ENCODE measurements at places on chromosomes 7 and 10.
A peak's percentile ranks its signal among the peaks of the same experiment; 100 is the strongest.

DNA sequence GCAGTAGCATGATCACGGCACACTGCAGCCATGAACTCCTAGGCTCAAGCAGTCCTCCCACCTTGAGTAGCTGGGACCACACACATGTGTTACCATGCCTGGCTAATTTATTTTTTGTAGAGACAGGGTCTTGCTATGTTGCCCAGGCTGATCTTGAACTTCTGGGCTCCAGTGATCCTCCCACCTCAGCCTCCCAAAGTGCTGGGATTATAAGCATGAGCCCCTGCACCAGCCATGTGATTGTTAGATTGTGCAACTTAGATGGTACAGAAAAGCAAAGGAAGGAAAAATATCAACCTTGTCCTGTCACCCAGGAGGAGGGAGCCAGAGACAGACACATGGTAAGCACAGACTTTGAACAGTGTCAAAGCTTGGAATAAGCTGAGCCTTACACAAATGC lies 73.5 kb downstream of the CCNY start:
- DNase-seq, result no peak

GRCh38 chr7:151175047-151175792 lies 7.7 kb upstream of the GBX1 start:
- no peak for DNase-seq

GRCh38 chr10:103445767-103446567 lies 6.2 kb downstream of the CALHM2 start:
- no peak for DNase-seq

DNA sequence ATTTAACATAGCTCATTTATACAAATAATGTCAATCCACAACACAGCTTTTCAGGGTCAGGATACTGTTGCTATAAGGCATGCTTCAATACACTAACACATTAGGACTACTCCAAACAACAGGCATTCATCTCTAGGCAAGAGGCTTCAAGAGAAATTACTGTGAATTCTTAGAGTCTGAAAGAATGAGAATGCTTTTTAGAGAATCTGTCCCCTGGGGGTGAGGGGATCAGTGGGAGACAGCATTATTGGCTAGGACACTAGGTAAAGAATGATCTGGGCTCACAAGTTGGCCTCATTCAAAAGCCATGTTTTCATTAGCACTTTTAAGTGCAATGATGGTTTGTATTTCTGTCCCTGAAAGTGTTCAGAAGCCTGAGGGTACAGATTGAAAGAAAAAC lies 132.6 kb downstream of the SEMA3D start:
- no peak for DNase-seq

GRCh38 chr10:73648975-73649829 lies 6.6 kb downstream of the SYNPO2L start:
- no peak for DNase-seq

DNA sequence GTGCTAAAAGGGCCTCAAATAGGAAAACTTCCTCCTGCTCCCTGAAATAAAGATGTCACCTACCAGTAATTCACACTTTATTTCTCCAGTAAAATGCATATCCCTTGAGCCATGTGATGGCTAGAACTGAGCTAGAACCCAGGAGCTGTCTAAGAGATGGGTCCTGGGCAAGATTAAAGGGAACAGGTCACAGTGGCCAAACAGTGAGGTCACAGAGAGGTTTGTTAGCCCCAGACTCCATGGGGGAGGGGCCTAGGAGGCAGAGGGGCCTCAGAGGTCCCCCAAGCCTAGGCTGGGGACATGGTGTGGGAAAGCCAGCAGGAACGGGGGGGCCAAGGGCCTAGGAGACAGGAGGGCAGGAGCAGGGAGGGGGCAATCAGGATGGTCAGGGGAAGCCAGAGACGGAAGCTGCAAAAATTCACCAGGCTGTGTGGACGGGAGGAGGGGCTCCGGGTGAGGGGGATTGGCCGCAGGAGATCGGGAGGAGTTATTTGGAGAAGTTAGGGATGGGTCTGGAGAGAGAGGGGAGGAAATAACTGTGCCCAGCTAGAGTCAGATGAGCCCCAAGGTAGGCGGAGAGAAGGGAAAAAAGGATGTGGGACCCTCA lies 3.3 kb downstream of the FBXO24 start:
- no peak for DNase-seq

GRCh38 chr7:44184206-44184872 lies 4.9 kb downstream of the GCK start:
- DNase-seq, result no peak

DNA sequence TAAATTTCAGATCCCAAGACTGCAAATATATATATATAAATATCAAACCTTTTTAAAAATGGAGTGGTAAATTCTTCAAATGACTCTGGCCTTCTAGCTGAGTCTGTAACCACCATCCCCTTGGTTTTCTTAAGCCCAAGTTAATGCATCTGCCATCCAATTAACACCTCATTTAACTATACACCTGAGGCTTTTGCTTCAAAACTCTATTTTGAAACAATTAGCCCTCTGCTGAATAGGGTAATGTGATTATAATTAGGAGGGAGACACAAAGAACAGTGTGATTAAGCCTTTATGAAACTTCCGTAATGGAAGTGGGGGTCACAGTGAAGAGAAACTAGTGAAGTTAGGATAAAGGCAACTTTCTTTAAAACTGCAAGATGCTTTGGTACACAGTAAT lies 83.6 kb downstream of the GPR37 start:
- DNase-seq, result no peak

DNA sequence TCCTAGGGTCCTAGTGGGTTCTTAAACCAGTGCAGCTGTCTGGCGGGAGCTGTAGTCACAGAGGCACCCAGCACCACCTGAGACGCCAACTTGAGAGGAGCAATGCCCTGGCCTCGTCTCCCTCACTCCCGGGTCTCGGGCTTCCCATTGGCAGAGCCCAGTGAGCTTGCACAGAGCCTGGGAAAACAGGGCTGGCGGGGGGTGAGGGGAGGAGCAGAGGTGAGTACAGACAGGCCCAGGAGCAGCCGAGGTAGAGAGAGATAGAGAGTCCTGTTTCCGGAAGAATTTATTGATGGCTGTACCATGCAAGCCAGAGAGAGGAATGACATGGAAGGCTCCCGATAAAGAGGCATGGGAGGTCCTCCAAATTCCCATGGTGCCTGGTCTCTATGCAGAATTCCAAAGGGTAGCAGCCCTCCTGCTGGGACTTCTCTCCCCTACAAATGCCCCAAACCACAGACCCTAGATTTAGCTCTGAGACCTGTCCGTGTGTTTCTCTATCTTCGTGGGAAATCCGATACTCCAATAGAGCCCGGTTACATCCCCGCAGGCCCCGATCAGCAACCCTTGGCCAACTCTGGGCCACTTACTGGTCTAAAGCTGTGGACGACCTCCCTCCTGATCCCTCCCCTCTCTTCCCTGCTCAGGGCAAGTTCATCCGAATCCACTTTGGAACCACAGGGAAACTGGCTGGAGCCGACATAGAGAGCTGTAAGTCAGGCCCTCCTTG lies 20.3 kb upstream of the MYH16 start:
- no peak for DNase-seq

DNA sequence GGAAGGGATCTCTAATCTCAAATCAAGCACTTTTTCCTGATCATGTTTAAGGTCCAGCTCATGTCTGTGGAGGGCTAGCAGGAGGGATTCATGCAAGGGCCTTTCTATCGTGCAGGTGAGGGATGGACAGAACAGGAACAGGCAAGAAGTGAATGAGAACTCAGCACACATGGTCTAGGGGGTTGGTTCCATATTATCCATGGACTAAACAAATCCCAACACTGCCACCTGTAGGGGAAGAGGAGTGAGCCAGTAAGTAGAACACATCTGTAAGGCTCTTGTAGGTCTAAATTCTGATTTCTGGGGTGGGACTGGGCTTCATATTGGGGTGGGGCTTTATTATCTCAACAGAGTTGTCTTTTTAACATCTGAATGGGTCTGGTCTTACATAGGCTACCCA lies 138.0 kb upstream of the TARP start:
- no peak for DNase-seq

- no peak for DNase-seq
These were observed 499.4 kb downstream of the AUTS2 start for GRCh38 chr7:70097645-70098044.

GRCh38 chr7:123492485-123492884 lies 41.9 kb downstream of the IQUB start:
- no peak for DNase-seq

DNA sequence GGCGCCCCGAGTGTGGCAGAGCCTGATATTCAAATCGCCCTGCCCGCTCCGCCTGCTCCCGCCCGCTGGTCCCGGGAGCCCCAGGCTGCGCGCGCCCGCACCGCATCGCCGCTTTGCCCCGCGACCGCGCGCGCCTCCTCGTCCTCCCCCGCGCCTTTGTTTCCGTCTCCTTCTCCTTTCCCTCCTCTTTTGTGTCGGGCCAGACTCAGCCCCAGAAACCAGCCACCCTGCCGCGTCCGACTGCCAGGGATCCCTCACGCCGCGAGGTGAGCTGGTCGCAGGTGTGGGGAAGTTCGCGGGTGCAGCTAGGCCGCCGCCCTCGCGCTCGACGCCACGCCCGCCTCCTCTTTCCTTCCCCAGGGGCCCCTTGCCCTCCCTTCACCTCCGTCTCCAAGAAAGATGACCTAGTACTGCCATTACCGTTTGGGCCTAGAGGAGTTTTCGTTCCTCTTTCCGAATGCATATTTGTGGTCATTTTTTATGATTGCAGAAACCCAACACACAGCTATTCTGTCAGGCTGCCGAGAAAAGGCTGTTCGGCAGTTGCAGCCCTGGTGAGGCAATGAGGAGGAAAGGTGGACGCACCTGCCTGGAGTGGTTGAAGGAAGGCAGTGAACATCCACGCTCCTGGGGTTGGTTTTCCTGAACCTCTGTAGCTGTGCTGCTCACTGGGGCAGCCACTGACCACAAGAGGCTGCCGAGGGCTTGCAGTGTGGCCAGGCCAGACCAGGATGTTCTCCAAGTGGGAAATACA lies 107.3 kb downstream of the SNX10 start:
- DNase-seq, result peak; percentile 18

GRCh38 chr7:50837965-50838364 lies 55.3 kb upstream of the GRB10 start:
- DNase-seq, result no peak
